ENCODE measurements at places on chromosomes 13 and 19.

GRCh38 chr13:75830842-75831241 lies 194.7 kb downstream of the LMO7 start:
- DNase-seq: no peak

GRCh38 chr19:48553676-48554384 lies 1.9 kb downstream of the SULT2B1 start:
- DNase-seq: no peak

GRCh38 chr13:20331949-20332348 lies 99.8 kb upstream of the GJB6 start:
- DNase-seq: no peak

GRCh38 chr19:18898081-18898606 lies 2.2 kb upstream of the CERS1 start:
- DNase-seq: no peak
